ENCODE measurements at places on chromosomes 1 and 21.
A peak's percentile ranks its signal among the peaks of the same experiment; 100 is the strongest.

- DNase-seq, result no peak
Observed at GRCh38 chr1:236301080-236301957, 19.6 kb upstream of the ERO1B start.

GRCh38 chr1:2288311-2288710 is 60.2 kb downstream of the SKI start:
- no peak for DNase-seq

GRCh38 chr1:11568687-11569086 is 85.5 kb downstream of the FBXO2 start:
- no peak for DNase-seq

GRCh38 chr1:215911406-215911968 is 344.4 kb downstream of the KCTD3 start:
- DNase-seq, result no peak

DNA sequence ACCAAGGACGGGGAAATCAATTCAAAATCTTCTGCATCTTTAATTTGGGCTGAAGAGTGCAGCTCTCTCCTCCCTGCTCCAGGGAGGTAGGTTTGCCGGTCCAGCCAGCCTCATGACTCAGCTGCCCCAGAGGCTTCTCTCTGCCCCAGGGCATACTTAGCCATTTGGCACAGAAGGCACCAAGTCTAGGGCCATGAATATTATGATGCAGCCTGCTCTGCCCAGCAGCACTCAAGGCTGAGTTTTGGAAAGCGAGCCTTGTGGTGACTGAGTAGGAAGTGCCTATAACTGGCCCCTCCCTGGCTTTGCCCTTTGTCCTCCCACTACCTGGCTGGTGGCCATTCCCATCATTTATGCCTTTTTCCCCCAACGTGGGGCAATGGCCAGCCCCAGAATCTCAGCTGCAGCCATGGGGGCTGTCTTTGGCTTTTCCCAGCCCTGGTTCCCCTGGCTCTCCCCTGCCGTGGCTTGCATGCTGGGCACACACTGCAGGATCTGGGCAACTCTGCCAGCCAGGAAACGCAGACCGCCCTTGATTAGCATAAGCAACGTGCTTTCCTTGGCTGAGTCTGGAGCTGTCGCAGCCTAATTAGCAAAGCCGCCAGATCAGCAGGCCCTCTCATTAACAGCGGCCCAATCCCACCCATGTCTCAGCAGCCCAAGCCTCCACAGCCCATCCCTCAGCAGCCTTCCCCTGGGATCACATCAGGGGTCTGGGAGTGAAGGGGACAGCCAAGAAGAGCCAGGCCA is 258.6 kb upstream of the TMEM51 start:
- DNase-seq, result no peak

DNA sequence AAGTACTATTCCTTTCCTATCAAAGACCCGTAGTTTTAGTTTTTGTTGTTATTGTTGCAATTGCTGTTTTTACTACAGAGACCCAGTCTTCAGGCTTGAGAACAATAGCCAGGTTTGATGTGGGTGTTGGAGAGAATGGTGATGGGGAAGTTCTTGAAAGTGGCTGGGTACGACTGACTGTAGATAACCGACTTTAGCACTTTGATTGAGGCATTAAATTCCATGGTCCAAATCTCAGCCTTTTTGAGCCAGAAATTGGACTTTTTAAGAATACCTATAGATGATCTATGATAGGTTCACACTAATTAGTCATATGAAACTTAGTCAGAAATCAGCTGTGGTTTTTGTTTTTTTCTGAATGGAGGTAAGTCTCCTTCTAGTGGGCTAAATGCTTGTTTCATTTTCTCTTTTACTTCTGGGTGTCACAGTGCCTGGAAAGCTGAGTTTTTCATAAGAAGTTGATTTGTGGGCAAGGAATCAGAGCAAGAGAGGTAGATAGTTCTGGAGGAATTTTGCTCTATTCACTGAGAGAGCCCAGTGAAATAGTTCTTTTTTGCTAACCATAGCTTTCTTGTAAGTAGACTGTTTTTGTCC is 2.8 kb downstream of the PPIH start:
- DNase-seq, result no peak

DNA sequence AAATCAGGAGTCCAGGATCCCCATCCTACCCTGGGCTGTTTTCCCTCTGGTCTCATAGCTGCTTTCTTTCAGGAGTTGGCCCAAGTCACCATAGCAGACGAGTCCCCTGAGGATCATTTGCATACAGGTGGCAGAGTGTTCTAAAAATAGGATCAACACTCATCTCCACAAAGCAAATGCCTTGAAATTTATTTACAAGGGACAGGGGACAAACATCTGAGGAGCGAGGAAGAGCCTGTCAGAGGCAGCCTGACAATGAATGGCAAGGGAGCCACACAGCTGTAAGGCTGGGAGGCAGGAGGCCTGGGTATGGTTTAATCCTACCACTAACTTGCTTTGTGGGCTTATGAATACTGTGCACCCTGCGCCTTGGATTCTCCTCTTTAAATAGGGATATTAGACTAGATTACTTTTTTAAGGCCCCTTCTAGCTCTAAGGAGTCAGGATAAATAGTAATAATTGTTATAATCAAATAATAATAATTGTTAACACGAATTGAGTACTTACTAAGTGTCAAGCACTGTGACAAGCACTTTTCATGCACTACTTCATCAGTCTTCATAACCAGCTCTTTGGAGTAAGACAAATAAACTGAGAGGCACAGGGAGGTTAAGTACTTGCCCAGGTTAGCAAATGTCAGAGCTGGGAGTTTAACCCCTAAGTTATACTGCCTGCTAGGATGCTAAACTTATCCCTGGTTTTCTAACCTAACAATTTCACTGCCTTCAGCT is 34.5 kb downstream of the RAB3B start:
- DNase-seq, result no peak

DNA sequence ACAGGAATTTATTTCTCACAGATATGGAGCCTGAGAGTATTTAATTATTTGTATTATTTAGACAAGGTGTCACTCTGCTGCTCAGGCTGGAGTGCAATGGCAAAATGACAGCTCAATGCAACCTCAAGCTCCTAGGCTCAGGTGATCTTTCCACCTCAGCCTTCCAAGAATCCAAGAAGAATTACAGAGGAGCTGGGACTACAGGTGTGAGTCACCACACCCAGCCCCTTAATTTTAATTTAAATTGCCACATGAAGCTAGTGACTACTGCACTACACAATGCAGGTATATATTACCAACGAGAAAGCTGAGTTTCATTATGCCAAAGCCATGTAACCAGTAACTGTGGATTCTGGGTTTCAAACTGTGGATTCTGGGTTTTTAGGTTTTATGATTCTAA is 2.1 kb downstream of the KHDC4 start:
- DNase-seq, result no peak

DNA sequence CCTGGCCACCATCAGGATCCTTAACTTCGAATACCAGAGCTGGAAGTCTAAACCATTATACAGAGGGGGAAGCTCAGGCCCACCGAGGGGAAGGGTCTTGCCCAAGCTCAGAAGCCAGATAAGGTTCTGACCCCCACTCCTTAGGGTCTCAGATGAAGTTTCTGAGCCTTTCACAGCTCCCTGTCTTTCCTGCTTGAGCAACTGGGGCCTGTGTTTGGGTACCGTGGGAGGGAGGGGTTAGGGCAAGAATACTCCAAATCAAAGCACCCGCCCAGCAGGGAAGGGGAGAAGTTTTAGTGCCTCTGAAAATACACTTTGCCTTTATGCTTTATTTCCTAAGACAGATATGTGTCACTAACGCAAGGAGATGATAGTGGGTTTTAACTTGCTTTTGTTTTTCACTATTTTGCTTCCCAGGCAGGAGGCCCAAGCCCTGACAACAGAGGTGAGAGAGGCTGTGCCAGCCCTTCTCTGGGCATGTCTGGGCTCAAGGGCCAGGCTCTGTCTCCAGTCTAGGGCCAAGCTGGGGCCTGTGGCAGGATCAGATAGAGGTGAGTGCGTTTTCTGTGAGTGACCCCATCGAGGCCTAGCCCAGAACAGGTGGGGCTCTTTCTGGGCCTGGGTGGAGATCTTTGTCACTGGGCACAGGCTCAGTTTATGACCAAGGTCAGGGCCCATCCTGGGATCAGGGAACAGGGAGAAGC is 20.5 kb upstream of the TENT5B start:
- no peak for DNase-seq

DNA sequence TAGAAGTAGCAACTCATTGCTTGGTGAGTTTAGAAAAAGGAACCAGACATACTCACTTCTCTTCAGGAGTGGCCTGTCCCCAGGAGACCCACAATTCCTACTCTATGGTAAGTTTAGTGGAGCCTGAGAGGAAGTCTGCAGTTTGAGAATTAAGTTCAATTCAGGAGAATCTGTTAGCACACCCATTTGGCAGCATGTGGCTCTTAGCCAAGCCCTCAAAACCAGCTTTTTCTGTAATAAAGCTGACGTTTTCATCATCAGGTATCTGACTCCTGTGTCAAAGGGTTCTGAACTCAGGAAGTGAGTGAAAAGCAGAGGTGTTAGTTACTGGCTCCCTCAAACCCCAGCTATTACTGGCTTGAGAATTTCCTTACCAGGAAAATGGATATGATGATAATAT is 20.4 kb upstream of the RGS16 start:
- no peak for DNase-seq

GRCh38 chr1:41708332-41708731 is 210.4 kb downstream of the HIVEP3 start:
- DNase-seq, result no peak

GRCh38 chr1:64890699-64891447 is 75.5 kb downstream of the JAK1 start:
- DNase-seq, result no peak

DNA sequence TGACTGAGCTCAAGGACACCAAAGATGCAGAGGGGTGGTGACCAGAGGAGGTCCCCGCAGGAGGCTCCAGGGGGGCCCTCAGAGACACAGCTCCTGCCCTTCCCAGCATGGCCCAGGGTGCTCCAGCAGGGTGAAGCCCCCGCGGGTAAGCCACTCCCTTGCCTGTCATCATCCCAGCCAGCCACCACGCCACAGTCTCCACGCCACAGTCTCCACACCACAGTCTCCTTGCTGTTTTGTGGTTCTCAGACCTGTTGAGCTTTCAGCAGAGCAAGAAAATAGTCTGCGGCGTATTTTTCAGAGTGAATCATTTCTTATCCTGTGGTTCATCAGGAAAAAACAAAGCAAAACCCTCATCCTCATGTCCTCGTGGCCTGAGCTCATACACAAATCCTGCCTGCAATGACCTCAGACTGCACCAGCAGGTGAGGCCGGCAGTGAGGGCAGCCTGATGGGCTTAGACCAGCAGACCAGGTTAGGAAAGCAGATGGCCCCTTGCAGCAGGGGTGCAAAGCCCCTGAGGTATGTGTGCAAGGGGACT is 25.7 kb upstream of the ABCG1 start:
- peak; percentile 48 for DNase-seq

- DNase-seq, result no peak
Observed at GRCh38 chr1:160949881-160950280, 4.7 kb downstream of the ITLN2 start.

- DNase-seq, result no peak
Observed at GRCh38 chr1:218347336-218347722, 2.2 kb downstream of the TGFB2 start.

DNA sequence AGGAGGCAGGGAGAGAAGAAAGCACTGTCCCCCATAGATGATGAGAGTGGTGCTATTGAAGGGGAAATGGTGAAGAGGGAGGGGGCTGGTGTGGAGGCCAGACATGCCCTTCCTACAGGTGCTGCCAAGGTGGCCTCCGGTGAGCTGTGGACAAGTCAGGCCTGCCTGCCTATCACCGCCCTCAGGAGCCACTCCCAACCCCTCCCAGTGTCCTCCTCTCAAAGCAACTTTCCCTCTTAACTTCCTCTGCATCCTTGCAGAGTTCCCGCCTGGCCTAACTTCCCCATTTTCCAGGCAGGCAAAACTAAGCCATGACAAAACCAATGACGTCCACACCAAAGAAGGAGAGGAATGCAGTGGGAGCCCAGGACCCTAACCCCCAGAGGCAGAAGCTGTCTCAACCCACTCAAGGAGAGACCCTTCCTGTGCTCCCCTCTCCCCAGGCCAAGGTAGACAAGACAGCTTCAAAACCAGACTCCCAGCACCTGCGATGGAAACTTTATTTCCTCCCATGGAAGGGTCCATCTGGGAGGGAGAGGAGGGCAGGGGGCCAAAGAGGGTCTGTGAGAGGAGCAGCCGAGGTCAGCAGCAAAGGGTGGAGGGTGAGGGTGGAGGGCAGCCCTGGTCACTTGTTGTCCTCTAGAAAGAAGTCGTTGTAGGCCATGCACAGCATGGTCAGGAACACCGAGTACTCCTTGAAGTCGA is 1.0 kb upstream of the S100A6 start:
- DNase-seq, result no peak

DNA sequence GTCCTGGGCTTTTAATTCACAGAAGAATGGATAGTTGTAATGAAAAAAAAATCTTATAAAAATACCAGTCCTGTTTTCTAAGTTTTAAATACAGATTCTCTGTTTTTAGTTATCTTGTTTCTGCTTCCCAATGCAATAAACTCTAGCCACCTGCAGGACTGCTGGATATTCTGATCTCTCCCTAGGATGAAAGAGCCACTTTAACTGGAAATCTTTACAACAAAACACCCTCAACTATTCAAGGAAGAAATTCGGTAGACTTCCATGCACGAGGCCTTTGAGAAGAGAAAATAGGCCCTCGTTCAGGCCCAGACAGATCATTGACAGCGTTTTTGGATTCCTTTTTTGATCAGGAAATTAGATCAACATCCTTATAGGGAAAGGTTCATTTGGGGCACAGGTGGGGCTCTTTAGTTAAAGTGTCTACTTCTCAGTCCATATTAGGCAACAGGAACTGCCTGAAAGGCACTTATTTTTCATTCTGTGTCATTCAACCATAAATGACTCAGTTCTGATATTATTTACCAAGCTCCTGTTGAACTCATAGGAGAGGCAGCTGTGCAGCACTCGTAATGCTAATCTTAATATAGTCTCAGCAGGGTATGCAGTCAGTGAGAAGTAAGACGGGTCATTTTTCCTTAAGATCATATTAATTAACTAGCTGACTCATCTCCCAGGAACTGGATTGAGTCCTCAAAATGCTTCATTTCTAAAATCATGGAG is 71.1 kb upstream of the ERRFI1 start:
- no peak for DNase-seq

- no peak for DNase-seq
Observed at GRCh38 chr1:183893561-183894289, 88.8 kb downstream of the RGL1 start.

DNA sequence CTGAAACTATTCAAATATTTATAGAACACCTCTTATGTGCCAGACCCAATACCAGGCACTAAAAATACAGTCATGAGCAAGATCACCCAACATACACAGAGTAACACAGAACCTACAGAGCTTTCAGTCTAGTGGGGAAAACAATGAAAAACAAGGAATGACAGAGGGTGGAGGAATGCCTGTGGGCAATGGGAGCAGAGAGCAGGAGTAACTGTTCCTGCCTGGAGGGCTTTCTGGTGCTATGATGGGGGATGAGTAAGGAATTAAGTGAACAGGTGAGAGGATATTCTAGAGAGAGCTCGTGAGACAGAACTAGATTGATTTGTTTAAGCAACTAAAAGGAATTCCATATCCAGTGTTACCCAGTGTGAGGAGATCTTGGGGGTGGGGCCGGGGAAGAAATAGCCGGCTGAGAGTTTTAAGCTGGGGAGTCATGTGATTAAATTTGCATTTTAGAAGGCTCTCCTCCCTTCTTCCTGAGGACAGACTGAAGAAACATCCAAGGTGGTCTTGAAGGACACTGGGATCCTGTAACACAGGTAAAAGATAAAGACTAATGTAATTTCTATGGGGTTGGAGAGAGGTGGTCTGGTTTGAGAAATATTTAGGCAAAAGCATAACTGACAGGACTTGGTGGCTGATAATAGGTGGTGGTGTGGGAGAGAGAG is 2.1 kb upstream of the CD53 start:
- no peak for DNase-seq
